Amygdala (tissue), 56 donors: ENCODE measurements at places on chromosomes 5 and 9.
A peak's percentile ranks its signal among the peaks of the same experiment; 100 is the strongest.

- DNase-seq: no peak
These were observed 316.2 kb downstream of the CWC27 start for GRCh38 chr5:65084795-65085515.

DNA sequence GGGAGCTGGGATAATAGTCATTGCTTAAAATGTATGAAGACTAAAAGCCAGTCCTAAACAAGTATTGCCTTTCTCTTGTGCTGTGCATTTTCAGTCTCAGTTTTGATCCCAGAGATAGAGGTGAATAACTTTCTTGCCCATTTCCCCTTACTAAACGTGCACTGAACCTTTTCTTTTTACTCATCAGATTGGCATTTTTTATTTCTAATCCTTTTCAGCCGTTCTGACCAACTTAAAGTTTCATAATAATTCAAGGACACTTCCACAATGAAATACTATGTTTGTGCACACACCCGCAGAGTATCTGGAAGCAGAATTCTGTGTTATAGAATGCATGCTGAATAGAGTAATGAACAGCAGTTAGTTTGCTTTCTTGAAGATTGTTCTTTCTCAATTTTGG is 343.6 kb downstream of the LRRC70 start:
- no peak for DNase-seq

GRCh38 chr9:134617246-134617645 is 24.4 kb upstream of the COL5A1 start:
- no peak for DNase-seq

- no peak for DNase-seq
These were observed 281.0 kb downstream of the RASEF start for GRCh38 chr9:82781921-82782392.

- no peak for DNase-seq
These were observed 14.9 kb upstream of the MEGF10 start for GRCh38 chr5:127275641-127276193.

- no peak for DNase-seq
These were observed 91.9 kb upstream of the CEP78 start for GRCh38 chr9:78144008-78144381.

GRCh38 chr5:42522783-42523182 is 99.5 kb downstream of the GHR start:
- DNase-seq: no peak

- no peak for DNase-seq
These were observed 278.7 kb downstream of the NPR3 start for GRCh38 chr5:32989815-32990214.

DNA sequence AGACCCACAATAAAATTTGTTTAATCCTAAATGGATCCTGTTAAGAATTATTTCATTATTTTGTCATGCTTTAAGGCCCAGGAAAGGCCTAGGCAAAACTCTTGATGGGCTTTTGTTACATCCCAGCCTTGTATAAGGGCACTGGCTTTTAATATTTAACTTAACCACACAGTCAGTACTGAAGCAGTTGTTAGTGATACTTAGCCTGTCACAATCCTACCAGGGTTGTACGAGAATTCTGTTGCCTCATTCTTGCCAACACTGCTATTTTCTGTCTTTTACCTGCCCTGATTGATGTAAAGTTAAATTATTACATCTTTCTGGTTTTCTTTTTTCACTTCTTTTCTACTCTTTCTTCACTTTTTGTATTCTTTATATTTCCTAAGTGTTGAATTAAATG is 10.9 kb downstream of the ZNF169 start:
- no peak for DNase-seq

DNA sequence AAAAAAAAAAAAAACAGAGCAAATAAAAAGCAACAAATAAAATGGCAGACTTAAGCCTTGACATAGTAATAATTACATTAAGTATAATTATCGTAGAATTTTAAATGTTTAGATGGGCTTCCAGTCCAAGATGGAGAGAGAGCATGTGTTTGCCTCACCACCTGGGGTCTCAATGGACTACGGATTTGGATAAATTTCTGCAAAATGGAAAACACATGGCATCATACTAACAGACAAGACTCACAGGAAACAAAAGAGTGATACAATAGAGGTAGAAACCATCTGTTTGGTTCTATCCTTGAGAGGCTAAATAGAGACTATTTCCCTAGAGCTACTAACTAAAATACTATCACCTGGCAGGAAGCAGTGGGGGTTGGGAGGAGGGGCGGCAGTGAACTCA is 144.3 kb downstream of the MUSK start:
- no peak for DNase-seq

GRCh38 chr9:4662108-4662988 is at the start of gene PLPP6:
PLPP6 (plus strand) TSS chr9:4662294; CDS start chr9:4662376, 82 bp downstream.
- peak; percentile 81 for DNase-seq

DNA sequence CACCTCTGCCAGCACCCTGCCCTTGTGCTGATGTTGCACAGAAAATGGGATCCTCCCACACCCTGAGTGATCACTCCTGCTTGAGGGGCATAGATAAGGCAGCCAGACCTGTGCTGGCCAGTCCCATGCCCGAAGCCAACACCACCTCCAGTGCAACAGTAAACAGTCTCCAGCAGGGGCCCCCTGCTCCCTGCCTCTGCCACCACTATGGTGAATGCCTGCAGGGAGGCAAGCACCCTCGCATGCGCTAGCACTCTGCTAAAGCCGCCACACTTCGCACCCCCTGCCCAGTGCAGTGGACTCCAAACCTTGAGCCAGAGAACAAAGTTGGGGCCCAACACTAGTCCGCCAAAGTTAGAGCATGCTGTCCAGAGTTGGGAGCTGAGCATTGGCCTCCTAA is 118.7 kb downstream of the PJA2 start:
- DNase-seq: no peak

DNA sequence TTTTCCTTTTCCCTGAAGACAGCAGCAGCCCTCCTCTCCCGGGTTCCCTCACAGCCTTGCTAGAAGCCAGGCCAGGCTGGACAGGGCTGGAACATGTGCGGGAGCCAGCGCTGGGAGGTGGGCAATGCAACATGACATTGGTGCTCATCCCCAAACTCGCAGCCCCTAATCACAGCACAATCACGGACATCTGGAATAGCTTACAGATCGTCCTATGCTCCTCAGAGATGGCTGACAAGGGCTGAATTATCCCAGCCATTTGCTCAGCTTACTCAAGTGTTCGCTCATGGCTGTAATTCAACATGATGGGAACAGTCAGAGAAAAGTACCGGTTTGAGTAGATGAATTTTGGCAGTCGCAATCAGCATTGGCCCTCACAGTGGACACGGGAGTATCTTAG is 49.8 kb downstream of the FSTL4 start:
- no peak for DNase-seq

- no peak for DNase-seq
These were observed 19.4 kb downstream of the CCNH start for GRCh38 chr5:87393331-87393730.

- no peak for DNase-seq
These were observed 172.7 kb downstream of the CHSY3 start for GRCh38 chr5:130077007-130077406.

DNA sequence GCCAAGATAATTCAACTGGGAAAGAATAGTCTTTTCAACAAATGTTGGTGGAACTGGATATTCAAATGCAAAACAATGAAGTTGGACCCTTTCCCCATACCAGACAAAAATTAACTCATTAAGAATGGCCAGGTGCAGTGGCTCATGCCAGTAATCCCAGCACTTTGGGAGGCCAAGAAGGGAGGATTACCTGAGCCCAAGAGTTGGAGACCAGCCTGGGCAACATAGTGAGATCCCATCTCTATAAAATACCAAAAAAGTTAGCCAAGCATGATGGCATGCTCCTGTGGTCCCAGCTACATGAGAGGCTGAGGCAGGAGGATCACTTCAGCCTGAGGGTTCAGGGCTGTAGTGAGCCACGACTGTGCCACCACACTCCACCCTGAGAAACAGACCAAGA is 24.2 kb downstream of the SERINC5 start:
- DNase-seq: no peak

GRCh38 chr9:112337547-112337946 is 4.1 kb upstream of the PTBP3 start:
- no peak for DNase-seq

DNA sequence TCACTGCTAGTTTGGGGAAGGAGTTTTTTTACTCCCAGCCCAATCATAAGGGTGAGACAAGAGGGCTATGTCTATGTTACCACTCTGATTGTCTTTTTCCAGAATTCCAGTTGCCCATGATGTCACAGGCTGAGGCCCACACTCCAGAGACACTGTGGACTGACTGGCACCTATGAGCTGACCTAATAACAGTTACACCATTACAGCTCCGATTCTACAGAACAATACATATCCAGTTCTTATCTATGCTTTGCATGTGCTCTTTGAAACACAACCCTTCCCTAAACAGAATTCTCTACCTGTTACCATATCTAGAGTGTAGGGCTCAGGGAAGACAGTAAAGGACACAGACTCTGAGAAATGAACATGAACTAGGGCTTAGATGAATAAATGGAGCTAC is 45.7 kb upstream of the ALDOB start:
- DNase-seq: no peak

DNA sequence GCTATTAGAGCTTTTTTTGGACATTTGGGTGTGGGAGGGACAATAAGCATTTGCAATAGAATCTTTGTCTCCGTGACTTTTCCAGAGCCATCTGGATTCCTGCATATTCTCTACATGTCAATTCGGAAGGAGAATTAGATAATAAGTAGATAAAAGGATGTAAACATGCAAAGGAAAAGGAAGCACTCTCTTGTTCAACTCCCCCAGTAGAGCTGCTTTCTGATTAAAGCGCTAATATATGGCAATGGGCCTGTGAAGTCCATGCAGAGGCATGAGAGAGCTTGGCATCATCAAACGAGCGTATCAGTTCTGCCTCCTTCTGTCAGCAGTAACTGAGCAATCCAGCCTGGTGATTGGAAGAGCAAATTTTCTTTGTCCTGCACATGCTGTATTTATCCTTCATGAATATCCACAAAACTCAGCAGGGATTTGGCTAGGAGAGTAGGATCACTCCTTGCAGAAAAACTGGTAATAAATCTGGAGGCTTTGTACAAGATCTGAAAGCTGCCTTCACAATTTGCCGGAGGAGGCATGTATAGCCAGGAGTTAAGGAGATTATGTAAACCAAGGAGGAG is 1752.9 kb downstream of the MAT2B start:
- no peak for DNase-seq

GRCh38 chr5:31607546-31607945 is 31.4 kb upstream of the PDZD2 start:
- no peak for DNase-seq

DNA sequence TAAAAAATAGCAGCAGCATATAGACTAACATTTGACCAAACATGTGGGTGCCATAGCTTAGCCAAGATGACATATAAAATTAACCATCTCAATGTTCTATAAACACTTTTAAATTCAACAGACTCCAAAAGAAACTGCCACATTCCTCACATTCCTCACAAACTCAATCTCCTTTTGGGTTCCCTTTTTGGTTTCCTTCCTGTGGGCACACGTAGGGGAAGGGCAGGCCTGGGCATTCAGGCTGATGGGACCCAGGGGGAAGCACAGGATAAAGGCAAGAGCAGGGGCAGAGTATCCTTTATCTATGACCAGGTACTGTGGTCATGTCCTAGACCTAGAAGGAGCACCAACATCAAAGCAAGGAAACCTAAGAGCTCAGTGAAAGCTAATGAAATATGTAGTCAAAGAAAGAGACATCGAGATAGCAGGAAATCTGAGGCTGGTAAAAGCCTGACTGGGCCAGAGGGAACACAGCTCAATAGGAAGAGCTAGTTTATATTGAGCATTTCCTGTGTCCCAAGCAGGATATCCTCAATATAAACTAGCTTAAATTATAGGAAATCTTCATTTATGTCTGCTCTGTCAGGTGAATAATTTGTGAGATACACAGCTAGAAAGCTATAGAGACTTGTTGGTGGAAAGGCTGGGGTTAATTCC is 13.6 kb upstream of the ERAP1 start:
- DNase-seq: no peak

- no peak for DNase-seq
These were observed 21.4 kb downstream of the TMEM245 start for GRCh38 chr9:109098171-109098959.

- DNase-seq: no peak
These were observed 67.7 kb upstream of the GOLGA1 start for GRCh38 chr9:125008599-125008998.

DNA sequence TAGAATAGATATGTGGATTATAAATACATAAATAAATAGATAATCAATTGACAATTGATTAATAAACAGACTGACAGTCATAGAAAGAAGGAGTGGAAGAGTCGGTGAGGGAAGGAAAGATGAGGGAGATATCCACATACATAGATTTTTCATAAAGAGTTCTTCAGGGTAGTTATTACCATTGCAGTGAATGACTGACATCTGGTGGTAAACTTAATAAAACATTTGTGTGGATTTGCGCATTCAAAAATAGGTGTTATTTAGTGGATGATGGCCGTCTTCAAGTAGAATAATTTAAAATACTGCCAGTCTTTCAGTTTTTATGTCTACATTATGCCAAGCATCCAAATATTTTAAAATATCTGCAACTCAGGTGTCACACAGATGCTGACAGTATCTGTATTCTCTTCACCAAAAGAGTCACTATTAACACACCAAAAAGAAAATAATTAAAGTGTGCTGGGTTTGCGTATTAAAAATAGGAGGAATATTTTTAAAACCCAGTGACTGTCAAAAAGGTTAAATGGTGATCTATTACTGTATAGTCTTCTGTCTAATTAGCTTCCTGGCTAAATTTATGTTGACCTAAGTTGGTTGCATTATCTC is 78.8 kb downstream of the GIN1 start:
- no peak for DNase-seq

- no peak for DNase-seq
These were observed 52.0 kb upstream of the KCNIP1 start for GRCh38 chr5:170451747-170452365.

DNA sequence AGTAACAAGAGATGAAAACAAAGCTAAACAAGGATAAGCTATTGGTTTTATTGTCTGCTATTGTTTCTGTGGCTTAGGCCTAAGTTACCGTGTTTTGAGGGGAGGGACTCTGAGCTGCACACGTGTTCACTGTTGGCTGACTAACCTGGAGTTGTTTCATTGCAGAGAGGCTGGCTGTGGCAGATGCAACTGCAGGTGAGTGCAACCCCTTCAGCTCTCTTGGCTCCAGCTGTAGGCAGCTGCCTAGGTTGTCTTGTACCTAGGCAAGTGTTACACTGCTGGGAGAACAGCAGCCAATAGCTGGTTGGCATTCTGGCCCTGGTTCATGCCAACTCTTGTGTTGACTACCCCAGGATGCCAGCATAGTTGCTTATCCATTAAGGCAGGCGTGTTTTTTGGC is 17.6 kb upstream of the MATR3 start:
- no peak for DNase-seq
